HFFc6 (cell line): ENCODE measurements at places on chromosomes 11 and 22. TPM values are rescaled to one million over a fixed set of nuclear protein-coding genes. Genes with fewer than 3 reads are reported as not detected.

GRCh38 chr11:19508165-19508564 is 204.5 kb upstream of the NAV2 start:
- DNase-seq: no peak

GRCh38 chr22:39264349-39265038 is 19.7 kb upstream of the PDGFB start:
- no peak for DNase-seq

The TYMP gene
- 2.1 TPM in 2 replicates for total RNA-seq

The MYOD1 gene
- not detected in 3 replicates for total RNA-seq

DNA sequence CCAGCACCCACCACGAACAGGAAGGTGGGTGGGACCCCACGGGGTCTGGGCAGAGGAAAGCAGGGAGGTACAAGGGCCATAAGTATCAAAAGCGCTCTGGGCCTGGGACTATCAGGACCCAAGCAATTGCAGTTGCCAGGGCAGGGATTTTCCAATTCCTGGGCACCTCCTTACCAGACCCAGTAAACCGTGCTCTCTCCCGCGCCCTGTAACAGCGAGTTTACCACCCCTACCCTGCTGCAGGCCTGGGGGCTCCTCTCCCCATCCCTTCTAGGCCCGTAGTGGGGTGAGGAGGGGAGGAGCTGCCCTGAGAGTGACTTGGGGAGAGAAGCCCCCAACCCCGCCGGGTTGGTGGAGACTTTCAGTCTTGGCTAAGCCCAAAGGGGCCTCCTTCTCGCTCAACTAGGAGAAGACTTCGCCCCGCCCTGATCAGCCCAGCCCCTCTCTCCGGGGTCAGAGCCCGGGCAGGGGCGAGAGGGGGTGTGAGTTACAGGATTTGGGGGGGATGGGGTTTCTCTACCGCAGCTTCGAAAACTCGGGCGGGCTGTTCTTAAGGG is 5.4 kb downstream of the PAX6 start:
- no peak for DNase-seq

GRCh38 chr11:70064726-70065317 is 13.3 kb upstream of the ANO1 start:
- DNase-seq: no peak

- DNase-seq: peak; percentile 36
These were observed at the start of gene AP5B1 for GRCh38 chr11:65780770-65781151. Gene AP5B1 (minus strand): TSS chr11:65780976. CDS start chr11:65780591, 385 bp downstream.

The ISX gene
- not detected in 3 replicates for total RNA-seq

The SH3BP1 gene
- total RNA-seq: 14.4 to 23.2 TPM (median 15.1 TPM) in 3 replicates

GRCh38 chr11:59689015-59689414 is 20.2 kb upstream of the PATL1 start:
- no peak for DNase-seq

The SLC22A8 gene
- not detected in 3 replicates for total RNA-seq

The TNNI2 gene
- not detected in 3 replicates for total RNA-seq

GRCh38 chr11:114811971-114812370 is 133.6 kb downstream of the NXPE2 start:
- DNase-seq: no peak

The HBG2 gene
- not detected in 2 replicates for total RNA-seq

GRCh38 chr11:128563942-128564641 is 23.3 kb downstream of the ETS1 start:
- DNase-seq: no peak
